ENCODE measurements at places on chromosomes 6 and 20.

DNA sequence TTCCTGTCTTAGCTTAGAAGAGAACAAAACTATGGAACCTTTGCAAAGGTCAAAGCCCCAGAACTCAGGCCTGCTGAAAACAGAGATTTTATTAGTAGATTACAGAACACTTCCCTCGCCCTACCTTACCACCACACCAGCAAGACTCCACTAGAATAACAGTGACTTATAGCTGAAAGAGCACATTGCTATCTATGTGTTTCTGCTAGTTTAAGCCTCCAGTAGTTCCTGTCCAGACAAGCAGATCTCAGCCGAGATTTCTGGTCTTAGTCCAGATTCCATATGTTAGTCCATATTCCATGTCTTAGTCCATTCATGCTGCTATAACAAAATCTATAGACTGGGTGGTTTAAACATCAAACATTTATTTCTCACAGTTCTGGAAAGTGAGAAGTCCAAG lies 412.3 kb upstream of the ID4 start:
- DNase-seq, result no peak

- no peak for DNase-seq
Measured at GRCh38 chr20:33433465-33434234, 9.9 kb downstream of the SNTA1 start.

DNA sequence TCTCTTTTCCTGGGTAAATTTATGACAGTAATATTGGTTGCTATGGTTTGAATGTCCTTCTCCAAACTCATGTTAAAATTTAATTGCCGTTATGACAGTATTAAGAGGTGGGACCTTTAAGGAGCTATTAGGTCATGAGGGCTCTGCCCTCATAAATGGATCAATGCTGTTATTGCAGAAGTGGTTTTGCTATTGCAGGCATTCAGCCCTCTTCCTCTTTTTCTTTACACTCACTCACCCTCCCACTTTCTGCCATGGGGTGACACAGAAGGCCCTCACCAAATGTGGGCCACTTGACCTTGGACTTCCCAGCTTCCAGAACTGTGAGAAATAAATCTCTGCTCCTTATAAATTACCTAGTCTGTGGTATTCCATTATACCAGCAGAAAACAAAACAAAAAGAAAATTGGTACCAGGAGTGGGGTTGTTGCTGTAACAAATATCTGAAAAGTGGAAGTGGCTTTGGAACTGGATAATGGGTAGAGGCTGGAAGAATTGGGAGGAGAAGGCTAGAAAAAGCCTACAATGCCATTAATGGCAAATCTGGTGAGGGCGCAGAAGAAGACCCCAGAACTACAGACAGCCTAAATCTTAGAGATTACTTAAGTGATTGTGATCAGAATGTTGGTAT lies 24.8 kb upstream of the IGF2R start:
- DNase-seq, result no peak

- DNase-seq, result no peak
Measured at GRCh38 chr6:122122202-122122601, 277.2 kb upstream of the HSF2 start.

DNA sequence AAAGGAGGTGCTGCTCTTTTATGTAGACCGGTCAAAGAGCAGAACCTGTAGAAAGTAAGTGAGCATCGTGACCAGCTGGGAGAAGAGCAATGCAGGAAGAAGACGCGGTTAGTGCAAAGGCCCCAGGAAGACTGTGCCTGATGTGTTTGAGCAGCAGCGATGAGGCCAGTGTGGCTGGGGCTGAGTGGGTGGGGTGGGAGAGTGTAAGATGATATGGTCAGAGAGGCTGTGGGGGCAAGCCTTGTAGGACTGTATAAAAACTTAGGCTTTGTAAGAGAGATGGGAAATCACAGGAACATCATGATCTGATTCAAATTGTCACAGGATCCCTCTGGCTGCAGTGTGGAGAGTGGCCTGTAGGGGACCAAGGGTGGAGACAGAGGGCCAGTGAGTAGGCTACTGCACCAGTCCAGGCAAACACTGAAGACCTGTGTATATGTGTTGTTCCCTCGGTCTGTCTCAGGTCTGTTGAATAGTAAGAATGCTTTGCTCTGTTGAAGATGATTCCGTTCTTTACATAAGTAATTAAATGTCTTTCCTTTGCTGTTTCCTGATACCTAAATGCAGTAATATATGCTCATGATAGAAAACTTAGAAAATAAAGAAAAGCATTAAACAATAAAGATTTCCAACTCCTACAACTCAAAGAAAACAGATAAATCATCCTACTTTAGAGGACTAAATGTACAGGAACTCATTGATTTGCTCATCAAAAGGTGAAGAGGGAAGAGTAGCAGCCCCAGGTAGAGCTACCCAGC lies 23.6 kb upstream of the WFDC2 start:
- peak; percentile 52 for DNase-seq

Measured in GM10248 (cell line).